GM13976 (cell line): ENCODE measurements at places on chromosomes 4 and X.

GRCh38 chr4:37628977-37629609, 57.1 kb downstream of the RELL1 start:
- DNase-seq: no peak

- DNase-seq: no peak
These were observed 124.5 kb upstream of the KLF3 start for GRCh38 chr4:38539501-38539900.

DNA sequence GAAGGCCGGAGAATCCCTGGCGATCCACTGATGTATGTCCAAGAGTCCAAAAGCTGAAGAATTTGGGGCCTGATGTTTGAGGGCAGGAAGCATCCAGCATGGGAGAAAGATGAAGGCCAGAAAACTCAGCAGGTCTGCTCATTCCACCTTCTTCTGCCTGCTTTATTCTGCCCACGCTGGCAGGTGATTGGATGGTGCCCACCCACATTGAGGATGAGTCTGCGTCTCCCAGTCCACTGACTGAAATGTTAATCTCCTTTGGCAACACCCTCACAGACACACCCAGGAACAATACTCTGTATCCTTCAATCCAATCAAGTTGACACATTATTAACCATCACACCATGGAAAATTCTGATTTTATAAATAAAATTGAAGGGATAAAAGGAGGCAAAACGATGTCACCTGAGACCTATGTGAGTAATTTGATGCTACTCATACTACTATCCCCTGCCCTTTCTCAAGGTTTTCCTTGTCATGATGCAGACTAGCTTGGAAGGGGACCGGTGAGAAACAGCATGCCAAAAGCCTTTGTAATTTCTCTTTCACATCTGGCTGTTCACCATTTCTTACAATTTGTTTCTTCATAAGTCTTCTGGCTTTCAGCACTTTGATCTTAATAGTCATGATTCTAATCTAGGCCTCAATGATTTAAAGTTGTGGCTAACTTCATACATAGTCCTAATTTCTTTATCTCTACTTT, 9.7 kb upstream of the PYURF start:
- DNase-seq: no peak

GRCh38 chr4:56130606-56131155, 181.9 kb downstream of the CEP135 start:
- no peak for DNase-seq

- DNase-seq: no peak
These were observed 37.6 kb downstream of the PF4 start for GRCh38 chr4:73944061-73944875.

DNA sequence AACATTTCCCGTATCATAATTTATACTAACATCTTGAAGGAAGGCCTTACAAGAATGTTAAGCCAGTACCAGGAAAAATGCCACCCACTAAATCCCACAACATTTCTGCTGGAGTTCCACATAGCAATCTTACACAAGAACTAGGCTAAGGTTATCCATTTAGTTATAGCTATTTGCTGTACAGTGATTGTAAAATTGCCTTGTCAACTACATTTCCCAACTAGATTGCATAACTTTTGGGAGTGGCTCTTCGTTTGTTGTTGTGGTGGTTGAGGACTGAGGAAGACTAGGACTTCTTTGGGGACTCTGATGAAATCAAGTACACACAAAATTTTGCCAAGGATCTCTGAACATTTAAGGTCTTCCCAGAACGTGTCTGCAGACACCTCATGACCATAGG, 8.0 kb downstream of the IBSP start:
- no peak for DNase-seq

DNA sequence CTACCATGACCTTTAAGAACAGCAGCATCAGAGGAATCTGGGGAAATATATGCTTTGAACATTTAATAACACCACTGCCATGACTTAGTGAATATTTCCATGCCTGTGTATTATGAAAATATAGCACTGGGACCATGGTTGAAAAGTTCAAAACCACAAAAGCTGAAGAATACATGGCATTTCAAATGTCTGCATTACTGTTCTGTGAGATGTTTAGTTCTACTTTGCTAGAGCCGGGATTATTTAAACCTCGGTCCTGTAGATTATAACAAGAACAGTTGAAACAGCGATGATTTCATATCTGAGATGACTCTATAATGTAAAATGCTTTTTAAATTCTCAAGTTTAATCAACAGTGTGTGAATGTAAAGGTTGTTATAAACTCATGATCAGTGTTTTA, 126.7 kb upstream of the AGA start:
- no peak for DNase-seq

DNA sequence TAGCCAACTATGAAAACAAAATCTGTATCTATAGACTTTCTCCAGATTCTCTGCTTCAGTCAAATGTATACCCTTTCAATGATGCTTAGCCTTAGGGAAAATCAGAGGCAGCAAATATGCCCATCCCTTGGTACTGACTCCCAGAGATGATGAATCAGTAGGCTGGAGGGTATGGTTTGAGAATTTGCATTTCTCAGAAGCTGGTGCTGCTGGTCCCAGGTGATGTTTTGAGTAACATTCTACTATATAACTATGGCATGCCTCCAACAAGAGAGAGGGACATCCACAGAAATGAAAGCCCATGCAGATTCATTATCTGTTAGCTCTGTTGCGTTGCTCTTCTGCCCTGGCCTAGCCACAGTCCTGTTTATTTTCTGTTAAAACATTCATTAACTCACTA, 13.6 kb downstream of the TNIP3 start:
- DNase-seq: no peak

DNA sequence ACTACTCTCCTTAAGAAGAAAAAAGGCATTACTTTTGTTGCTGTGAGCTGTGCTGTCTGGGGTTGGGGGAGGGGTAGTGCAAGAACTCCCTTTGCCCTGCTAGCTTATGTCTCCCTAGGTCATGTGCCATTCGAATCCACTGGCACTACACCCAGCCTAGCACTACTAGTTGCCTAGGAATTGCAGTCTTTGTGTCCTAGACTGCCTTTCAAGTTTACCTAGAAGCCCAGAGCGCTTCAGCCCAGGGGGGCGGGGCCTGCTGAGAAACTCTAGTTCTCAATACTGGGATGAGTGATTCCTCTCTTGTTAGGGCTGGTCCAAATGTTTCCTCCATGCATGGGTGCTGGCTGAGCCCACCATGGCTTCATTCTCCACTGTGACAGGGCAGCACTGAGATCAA, 1011.5 kb downstream of the PCDH19 start:
- DNase-seq: no peak

DNA sequence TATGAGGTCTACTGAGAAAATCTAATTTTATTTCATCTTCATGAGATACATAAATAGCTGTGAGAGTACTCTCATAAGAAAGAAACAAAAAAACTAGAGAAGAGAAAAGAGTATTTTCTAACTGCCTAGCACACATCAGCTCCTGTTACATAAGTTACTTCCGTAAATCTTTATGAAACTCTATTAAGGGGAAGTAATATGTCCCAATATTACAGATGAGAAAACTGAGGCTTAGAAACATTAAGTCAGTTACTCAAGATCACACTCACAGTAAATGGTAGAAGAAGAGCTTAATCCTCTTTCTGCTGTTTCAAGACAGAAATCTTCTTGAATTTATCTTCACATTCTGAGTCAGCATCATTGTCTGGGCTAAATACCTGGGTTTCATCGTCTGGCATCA, 164.1 kb downstream of the DTHD1 start:
- no peak for DNase-seq

DNA sequence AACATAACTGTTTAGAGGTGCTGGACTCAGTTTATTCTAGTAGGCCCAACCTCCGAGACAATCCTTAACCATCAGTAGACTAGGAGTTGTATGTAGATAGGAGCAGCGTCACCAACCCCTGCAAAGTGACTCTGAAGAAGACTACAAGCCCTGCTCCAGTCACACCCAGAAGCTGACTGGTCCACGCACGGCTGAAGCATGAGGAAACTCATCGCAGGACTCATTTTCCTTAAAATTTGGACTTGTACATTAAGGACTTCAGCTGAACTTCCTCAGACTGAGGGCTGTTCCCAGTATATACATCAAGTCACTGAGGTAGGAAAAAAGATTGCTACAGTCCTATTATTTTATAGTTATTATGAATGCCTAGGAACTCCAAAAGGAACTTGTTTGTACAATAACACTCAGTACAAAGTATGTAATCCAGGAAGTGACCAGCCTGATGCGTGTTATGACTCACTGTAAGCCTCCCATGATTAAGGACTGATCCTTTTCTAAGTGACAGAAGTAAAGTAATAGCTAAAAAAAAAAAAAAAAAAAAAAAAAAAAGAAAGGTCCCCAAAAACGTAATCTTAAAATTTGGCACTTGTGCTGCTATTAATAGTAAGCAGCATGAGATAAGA, 41.6 kb upstream of the UGT2B7 start:
- DNase-seq: no peak

DNA sequence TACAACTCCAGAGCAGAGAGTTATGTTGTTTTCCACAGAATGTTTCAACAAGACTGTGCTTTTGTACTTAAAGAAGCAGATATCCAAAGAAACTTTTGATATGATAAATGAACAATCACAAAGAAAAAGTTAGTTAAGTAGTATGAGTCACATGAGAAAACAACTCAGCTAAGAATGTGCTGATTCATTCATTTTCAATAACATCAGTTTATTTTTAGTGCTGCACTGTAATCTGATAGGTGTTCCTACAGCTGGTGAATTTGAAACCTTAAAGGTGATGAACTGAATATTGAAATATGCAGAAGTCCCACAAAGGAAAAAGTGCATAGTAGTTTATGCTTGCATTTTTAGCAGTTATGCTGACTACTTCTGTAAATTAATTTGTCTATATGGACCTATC, 180.3 kb upstream of the TENM3 start:
- no peak for DNase-seq

- peak; percentile 48 for DNase-seq
These were observed 103.6 kb downstream of the RAPGEF2 start for GRCh38 chr4:159206427-159206871.

DNA sequence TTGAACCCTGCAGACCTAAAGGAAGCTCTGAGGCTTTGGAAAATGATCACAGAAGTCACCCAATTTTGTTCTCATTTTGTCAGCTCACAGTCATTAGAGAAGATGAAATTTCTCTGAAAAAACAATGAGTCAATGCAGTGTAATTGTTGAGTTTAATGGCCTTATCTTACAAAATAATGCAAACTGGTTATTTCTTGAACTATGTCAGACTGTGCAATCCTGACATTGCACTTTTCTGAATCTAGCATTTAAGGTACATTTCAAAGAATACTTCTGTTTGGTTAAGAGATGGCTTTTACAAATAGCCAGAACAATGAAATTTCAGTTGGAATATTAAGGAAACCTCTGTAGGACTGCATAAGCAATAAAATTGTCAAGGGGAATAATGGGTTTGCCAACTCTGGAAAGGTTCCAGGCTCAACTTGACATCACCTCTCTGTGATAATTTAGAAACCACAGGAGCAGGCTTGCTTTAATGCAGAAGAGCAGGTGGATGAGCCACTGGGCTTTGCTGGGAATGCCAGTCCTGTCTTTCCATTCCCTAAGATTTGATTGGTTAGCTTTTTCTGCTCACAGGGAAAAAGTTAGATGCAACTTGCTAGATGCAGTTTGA, 222.8 kb downstream of the FRMPD4 start:
- DNase-seq: no peak

DNA sequence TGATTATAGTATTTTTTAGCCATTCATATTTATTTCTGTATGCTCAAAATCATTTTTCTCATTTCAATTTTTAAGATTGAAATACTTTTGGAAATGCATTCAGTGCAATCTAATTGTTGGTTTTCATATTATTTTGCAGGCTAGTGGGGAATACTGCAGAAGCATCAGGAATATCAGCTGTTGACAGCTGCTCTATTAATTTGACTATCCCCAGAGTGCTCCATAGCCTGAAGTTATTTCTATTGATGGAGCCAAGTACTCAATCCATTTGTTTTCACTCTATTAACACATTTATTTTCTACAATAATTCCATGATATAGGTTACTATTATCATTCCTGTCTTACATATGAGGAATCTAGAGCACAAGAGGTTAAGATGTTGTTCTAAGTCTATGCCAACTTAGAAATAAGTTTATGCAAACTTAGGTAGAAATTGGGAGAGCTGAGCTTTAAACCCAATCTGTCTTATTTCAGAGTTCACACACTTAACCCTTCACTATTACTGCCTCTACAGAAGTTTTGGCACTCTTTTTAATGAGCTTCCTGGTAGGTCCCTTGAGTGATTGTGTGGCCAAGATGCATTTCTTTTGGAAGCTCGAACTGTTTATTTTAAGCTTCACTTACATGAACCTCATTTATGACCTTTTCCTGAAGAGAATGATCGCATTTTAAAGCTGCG, 65.6 kb upstream of the PCDH18 start:
- DNase-seq: no peak

- DNase-seq: no peak
These were observed 83.4 kb upstream of the PACRGL start for GRCh38 chr4:20616848-20617247.

- no peak for DNase-seq
These were observed 65.4 kb downstream of the TRMT44 start for GRCh38 chr4:8506006-8506372.

DNA sequence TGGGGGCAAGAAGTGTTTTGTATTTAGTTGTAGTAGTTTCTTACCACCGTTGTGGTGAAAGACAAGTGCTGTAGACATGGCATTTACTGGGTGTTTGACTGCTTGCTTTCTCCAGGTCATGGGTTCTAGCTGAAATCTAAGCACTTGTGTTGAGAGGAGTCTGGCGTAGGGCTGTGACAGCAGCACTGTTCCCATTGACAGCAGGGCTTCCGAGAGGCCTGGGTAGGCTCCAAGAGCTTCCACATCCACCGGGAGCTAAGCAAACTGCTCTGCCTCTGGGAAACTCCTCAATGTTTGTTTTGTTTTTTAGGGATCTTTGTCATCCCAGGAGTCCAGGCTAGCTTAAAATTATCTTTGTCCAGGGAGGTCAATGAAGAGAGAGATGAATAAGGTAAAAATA, 44.3 kb downstream of the BMPR1B start:
- DNase-seq: no peak

DNA sequence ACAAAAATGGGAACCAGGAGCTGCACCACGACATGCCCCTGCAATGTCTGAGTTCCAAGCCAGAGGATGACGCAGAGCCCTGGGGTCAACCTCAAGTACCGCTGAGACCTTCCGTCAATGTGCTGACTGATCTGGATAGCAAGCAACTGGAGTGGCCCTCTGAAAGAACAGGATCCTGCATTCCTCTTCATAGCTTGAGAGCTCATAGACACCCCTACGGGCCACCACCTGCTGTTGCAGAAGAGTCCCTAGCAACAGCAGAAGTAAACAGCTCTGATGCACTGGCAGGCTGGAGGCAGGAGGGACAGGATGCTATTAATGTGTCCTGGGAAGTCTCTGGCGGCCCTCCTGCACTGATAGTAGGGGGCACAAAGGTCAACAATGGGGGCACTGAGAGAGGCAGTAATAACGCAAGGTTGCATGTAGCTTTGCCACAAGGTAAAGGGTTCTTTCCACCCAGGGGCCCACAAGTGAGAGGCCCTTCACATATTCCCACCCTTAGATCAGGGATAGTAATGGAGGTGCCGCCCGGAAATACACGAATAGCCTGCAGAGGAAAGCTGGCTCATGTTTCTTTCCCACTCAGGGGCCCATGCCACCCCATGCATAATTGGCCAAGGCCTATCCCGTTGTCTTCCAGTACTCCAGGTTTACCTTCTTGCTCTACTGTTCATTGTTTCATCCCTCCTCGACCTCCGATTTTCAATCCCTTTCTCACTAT, 1.3 kb downstream of the PRR32 start:
- DNase-seq: no peak

- DNase-seq: peak; percentile 22
These were observed 2.4 kb downstream of the FRAS1 start for GRCh38 chr4:78059524-78059889.
